ENCODE measurements at places on chromosomes 4 and X.

DNA sequence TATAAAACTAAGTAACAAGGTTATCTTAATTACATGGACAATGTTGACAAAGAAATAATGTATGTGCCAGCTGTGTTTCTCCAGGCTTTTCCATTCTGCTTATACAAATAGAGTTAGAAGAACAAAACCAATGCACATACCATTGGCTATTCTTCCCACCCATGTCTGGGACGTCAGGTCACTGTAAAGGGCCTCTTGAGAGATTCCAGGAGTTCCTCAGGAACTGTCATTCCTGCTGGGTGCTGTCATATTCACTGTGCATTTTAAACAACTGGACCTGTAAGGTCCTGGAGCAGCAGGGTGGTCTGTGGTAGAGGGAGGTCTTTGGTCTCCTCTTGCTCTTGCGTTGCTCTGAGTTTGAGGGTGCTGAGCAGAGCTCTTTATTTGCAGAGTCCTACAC, 74.6 kb upstream of the AP1S2 start:
- no peak for DNase-seq

DNA sequence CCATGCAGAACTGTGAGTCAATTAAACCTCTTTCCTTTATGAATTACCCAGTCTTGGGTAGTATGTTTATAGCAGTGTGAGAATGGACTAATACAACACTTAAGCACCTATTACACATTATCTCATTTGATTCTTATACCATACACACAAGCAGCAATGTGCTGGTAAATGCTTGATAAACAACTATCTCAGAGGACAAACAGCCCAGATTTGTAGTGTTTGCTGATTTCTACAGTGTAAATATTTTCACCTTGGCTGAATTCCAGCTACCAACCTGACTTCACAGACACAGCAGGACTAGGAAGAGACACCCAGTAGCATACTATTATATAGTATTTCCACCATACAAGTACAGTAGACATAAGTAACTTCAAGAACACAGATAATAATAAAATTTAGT, 406.5 kb upstream of the CNKSR2 start:
- DNase-seq, result no peak

DNA sequence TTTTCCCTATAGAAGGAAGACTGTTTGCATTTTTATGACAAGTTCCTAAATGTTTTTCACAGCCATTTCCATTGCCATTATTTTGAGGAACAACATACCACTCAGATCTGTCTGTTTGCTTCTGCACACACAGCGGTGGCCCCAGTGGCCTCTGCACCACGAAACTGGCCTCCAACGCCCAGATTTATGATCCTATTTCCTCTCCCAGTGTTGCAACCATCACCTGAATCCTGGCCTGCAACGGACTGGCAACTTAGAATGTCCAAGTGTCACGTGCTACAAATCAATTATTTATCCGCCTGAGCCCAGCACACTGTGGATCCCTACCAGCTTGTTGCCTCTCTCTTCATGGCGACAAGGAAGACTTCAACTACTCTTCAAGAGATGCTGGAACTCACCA, 9.2 kb downstream of the RAI2 start:
- DNase-seq, result no peak

DNA sequence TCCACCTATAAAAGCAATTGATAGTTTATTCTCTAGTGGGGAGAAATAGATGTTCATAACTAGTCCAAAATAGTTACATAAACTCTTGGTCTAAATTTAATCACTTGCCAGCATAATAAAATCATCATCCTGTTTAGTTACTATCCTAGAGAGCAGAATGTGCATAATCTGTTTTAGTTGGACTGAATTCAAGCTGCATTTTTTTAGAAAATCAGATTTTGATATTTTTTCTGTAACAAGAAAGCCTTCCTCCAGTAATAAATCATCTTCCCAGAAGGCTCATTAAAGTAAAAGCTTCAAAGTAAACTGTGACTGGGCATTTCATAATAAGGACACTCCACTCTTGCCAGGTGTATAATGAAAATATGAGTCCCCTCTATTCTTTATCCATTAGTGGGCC, 453.1 kb downstream of the TRAM1L1 start:
- no peak for DNase-seq

DNA sequence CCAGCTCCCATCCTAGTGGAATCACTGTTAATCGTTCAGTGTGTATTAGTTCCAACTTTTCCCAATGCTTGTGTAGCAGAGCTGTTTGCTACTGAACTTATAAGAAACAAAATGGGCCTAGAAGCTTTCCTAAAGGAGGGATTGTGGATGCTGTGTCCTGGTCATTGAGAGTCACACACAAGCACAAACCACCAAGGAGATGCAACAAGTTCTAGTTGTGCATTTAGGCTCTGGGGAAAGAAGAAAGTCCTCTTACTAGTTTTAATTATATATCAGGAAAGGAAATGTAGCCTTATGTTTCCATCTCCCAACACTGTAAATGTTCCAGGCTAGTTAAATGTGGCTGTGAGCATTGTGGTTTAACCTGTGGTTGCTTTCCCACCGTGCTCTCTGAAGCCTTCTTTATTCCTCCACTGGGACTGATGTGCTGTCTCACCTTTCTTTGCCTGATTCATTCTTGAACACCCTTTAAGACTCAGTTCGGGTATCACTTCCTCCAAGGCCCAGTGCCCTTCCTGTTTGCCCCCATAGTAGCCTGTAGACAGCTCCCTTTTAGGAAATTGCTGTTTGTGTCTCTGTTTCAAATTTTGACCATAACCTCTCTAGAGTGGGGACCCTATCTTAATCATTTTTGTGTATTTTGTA, 34.3 kb downstream of the ATP10D start:
- no peak for DNase-seq

DNA sequence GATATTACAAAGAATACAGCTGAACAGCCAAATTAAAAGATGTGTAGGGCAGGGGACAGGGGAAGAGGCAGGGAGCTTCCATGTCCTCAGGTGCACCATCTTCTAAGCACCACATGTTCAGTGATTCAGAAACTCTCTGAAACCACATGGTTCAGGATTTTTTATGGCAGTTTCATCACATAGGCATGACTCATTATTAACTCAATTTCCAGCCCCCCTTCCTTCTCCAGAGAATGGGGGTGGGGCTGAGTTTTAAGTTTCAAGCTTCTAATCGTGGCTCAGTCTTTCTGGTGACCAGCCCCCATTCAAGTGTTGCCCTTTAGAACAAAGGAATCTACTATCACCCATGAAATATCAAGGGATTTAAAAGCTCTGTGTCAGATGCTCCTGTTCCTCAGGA, 317.8 kb upstream of the GALNT7 start:
- DNase-seq, result no peak

DNA sequence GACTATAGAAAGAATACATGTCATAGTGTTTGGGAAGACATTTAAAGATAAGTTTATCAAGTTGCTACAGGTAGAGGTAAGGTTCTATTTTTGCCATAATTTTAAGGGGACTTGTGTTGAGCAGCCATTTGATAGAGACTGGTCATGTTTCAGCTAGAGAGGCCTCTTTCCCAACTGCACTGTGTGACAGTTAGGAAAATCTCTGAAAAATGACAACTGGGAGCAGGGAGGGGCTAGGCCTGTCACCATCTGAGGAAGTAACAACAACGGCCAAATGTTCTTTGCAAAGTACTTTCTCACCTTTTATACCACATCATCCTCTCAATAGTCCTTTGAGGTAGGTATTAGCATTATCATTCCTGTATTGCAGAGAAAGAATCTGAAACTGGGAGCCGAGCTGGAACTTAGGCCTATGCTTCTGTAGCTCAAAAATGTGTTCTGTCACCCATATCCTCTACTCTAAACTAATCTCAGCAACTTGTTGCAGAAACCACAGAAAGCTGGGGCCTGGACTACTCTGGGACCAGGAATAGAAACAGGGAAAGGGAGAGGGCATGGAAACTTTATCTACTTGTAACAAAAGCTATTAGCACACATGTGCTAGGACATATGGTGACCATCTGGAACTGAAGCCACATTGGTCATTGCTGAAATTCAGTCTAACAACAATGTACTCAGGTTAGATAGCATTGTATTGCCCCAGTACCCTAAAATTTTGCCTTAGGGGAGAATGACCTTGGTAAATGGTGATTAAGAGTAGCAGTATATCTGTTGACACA, 198.9 kb downstream of the MID1IP1 start:
- DNase-seq, result no peak

GRCh38 chr4:56990109-56990905, 11.6 kb downstream of the POLR2B start:
- DNase-seq, result no peak

DNA sequence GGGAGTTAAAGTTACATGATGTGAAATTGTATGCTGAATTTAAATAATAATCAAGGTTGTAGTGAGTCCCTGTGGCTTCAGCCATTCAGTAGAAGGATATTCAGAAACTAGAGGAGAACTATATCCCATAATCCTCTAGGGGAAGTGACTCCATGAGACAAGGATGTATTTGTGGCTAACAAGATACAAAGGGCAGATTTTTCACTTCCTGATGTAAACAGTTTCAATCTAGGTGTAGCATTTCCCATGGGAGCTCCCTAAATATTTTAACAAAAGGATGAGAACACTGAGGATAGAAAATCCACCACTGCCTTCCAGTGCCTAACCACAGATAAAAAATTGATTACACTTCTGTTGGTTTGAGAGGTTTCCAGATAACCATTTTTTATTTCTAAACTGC, 435.4 kb upstream of the TENM3 start:
- DNase-seq, result no peak

DNA sequence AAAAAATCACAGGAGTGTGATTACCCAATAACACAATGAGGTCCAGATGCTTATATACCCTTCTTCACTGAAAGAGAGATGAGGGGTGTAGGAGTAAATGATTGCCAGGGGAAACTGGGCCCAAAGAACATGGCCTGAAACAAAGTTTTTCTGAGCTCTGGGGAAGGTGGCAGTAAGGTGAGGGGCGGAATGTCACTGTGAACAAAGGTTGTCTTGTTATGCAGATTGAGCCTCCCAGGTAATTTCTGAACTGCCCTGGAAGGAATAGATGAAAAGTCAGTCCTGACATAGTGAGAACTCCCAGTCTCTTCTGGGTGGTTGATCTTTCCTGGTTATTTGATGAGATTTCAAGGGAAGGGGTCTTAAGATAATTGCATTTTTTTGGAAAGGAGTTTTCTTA, 2.5 kb upstream of the TMEM47 start:
- DNase-seq, result no peak

DNA sequence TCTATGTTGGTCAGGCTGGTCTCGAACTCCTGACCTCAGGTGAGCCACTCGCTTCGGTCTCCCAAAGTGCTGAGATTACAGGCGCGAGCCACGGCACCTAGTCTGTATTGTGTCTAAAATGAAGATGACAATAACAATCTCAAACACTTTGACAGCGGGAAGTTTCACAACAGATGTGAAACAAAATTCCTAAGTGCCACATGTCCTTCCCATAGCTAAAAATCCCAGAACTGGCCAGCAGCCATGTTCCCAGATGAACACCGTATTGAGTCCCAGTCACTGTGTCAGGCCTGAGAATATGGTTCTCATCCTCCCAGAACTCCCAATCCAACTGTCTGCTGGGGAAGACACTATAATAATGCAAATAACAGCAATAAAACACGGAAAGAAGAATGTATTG, 16.4 kb upstream of the KLHL8 start:
- DNase-seq, result no peak

DNA sequence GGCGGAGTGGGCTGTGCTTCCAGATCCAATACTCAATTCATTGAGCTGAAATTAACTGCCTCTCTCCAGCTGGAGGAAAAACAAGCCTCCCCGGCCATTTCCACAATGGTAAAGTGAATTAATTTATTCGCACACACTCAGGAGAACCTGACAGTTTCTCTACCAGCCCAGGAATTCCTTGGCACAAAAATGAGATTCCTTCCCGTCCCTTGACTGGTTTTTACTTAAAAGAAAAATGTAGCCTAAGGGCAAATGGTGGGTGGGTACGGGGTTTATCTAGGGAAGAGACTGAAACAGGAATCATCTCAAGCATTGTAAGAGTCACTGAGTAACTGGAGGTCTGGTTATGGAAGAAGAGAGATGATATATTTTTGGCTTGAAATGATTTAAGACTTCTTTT, 102.7 kb downstream of the VCX3A start:
- no peak for DNase-seq

GRCh38 chrX:12443534-12444098, 305.3 kb downstream of the FRMPD4 start:
- DNase-seq, result no peak

GRCh38 chr4:180028682-180029081, 2214.5 kb upstream of the TENM3 start:
- DNase-seq, result no peak

- peak; percentile 73 for DNase-seq
Measured at GRCh38 chrX:49884290-49884862, 5.1 kb downstream of the USP27X start.

DNA sequence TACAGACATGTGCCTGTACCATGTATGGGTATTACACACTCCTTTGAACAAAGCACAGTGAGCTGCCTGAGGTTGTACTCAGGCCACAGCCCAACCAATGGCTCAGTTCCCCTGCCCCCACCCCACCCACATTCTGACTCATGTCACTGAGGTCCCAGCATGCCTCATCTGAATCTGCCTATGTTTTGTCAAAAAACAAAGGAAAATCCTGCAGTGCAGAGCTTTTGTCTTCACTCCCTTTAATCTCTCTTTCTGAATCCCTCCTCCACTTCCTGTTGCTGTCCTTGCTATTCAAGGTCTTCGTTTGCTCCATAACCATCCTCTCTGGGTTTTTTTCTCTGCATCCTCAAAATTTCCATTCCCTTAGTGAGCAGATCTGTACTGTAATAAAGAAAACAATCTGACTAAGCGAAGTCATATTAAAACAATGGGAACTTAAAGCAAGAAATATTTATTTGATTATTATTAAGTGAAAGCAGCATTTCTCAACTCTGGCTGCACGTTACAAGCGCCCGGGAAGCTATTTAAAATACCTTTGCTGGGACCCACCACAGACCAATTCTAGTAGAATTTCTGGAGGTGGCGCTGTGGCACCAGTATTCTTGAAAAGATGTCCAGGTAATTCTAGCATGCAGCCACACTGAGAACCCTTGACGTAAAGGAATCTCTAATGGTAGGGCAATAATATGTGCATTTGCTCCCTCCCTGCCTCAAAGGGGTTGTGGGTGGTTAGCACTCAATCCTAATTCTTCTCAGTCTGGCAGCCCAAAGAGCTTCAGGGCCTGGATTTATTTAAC, 8.7 kb downstream of the GUCY2F start:
- DNase-seq, result peak; percentile 12

DNA sequence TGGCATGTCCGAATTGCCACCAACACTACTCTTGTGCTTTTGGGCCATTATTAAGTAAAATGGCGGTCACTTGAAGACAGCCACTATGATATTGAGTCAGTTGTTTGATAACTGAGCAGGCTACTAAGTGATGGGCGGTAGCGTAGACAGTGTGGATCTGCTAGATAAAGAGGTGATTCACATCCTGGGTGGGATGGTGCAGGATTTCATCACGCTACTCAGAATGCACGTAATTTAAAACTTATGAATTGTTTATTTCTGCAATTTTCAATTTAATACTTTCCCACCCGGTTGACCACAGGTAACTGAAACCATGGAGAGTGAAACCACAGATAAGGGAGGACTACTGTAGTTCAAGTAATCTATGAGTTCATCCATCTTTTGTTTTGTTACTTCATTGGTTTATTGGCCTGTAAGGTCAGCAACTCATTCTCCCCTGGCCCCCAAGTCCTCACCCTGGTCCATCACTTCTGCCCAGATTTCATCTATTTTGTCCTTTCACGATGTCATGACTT, 2.9 kb downstream of the ARAF start:
- DNase-seq, result no peak

- no peak for DNase-seq
Measured at GRCh38 chr4:173499658-173500535, 30.1 kb downstream of the HAND2 start.
